ENCODE measurements at places on chromosomes 12 and 14. TPM values are rescaled to one million over a fixed set of nuclear protein-coding genes. Genes with fewer than 3 reads are reported as not detected.

The MIPOL1 gene
- 10.6 TPM for total RNA-seq

The CDCA3 gene
- total RNA-seq: 104 TPM

DNA sequence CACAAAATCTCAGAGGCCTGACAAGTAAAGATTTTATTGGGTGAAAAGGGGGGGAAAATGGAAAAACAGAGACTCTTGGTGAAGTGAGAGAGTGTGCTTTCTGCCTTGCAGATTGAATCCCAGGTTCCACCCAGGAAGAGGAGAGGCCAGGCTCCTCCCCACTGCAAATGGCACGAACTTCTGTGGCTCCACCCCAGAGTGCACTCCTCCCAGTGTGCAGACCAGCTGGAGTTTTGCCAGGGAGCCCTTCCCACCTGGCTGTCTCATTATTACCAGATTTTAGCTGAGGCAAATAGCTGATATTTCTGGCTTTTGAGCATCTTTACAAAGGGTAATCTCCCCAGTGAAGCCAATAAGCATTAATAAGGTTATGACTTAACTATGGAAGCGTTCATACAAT is 51.9 kb downstream of the TESPA1 start:
- DNase-seq: peak; percentile 9

DNA sequence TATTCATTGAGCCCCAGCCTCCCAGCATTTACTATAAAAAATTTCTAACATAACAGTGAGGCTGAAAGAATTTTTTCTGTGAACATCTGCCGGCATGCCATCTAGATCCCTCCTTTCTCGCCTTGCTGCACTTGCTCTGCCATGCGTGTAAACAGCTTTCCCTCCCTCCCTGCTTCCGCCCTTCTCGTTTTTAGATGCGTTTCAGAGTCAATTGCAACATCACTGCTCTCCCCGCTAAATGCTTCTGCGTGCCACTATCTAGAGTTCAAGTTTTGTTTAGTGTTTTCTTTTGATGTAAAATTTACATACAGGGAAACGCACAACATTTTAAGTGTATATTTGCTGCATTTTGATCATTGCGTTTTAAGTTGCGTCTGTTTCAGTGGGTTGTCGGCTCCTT is 83.6 kb downstream of the CCDC92 start:
- no peak for DNase-seq

DNA sequence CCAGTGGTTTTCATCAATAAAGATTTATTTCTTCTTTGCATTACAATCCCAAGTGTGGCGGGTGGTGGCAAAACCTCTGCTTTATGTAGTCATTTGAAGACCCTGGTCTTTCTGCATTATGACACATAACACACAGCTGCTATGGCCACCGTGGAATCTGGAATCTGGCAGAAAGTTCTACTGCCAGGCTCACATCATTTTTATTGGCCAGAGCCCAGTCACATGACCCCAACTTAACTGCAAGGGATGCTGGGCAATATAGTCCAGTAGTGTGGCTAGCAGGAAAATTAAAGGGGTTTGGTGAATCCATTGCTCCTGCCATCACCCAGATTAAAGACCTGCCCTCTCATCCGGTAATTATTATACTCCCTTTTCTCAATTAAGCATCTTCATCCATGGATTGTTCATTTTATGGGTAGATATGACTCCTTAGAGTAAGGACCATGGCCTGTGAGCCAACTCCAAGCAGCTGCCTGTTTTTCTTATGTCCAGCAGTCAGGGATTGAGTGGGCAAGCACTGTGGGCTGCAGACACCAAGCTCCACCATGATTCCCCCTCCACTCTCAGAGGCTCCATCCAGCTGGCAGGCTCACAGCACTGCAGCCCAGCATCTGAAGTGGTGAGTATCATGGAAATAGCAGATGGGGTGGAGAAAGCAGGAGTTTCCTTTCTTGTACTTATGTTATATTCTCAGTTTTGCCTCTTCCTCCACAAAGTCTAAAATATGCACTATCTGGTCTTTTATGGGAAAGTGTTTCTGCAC is 1030.7 kb downstream of the AACS start:
- no peak for DNase-seq

Data from SJCRH30 (cell line).